ENCODE measurements at places on chromosomes 3 and 15.

DNA sequence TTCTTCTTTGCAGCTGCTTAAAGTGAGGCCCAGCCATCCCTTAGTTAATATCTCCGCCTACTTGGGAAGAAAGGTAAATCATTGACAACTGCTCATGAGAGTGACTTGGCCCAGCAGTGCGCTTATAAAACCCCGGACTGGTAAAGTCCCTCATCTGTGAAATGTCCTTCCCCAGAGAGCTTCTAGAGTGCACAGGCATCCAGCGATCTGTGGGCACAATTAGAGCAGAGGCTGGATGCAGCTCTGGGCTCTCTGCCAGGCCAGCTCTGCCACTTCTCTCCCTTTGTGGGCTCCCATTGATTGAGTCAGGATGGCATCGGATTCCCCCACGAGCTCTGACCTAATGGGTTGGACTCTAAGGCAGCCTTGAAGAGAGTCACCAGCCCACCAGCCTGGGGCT, 219.0 kb upstream of the LINGO1 start:
- H3K4me1 ChIP-seq: no peaks in the 10 kb centered on the region
- DNase-seq: no peak
- H3K36me3 ChIP-seq: peaks cover 5% of the 10 kb centered on the region
- H3K4me3 ChIP-seq: no peak overlapping the region
- peaks cover 22% of the 10 kb centered on the region for H3K27me3 ChIP-seq

GRCh38 chr3:52007291-52007690, 11.6 kb upstream of the RPL29 start:
- H3K4me3 ChIP-seq: no peak overlapping the region
- DNase-seq: no peak
- H3K36me3 ChIP-seq: no peaks in the 10 kb centered on the region
- H3K27ac ChIP-seq: no peak overlapping the region
- peaks cover 5% of the 10 kb centered on the region for H3K27me3 ChIP-seq

DNA sequence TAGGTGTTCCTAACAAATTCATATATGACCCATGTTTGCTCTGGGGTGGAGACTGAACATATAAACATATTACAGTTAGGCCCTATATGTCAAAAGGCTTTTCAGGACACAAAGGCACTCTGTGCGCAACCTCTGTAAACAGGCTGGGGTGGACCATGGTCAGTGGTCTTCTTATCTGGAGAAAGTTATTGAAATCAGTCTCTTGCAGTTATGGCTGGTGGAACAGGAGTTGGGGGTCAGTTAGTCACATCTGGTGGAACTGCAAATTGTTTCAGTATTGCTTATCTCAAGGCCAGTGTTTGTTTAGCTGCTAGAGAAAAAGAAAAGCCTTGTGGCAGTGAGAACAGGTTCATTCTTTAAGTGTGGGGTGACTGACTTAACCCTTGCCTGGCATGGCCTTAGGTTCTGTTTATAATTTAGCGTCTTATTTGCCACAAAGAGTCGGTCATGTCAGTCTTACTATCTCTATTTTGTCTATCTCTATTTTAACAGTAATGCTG, 5.9 kb upstream of the GP9 start:
- H3K4me1 ChIP-seq: peaks cover 10% of the 10 kb centered on the region
- H3K27me3 ChIP-seq: peaks cover 14% of the 10 kb centered on the region
- H3K36me3 ChIP-seq: peaks cover 2% of the 10 kb centered on the region
- no peak overlapping the region for H3K27ac ChIP-seq
- no peak for DNase-seq

GRCh38 chr3:112635674-112636073, 5.3 kb downstream of the CCDC80 start:
- H3K4me3 ChIP-seq: no peak overlapping the region
- peaks cover 3% of the 10 kb centered on the region for H3K4me1 ChIP-seq
- H3K36me3 ChIP-seq: no peaks in the 10 kb centered on the region
- no peak for DNase-seq

- H3K27ac ChIP-seq: no peak overlapping the region
- peaks cover 10% of the 10 kb centered on the region for H3K4me1 ChIP-seq
- peaks cover 14% of the 10 kb centered on the region for H3K36me3 ChIP-seq
These were observed 78.3 kb downstream of the LRRK1 start for GRCh38 chr15:100997442-100997841.

- no peak for DNase-seq
- peaks cover 3% of the 10 kb centered on the region for H3K4me1 ChIP-seq
- no peak overlapping the region for H3K4me3 ChIP-seq
- H3K27ac ChIP-seq: no peak overlapping the region
These were observed 13.8 kb downstream of the HDAC11 start for GRCh38 chr3:13493867-13494441.

GRCh38 chr3:183098536-183099025, 715 bp downstream of the MCCC1 start:
- no peak for DNase-seq
- H3K36me3 ChIP-seq: no peaks in the 10 kb centered on the region
- no peaks in the 10 kb centered on the region for H3K27me3 ChIP-seq
- peak overlapping the region; percentile 94 for H3K27ac ChIP-seq

- H3K36me3 ChIP-seq: no peaks in the 10 kb centered on the region
- no peak overlapping the region for H3K4me3 ChIP-seq
- no peak overlapping the region for H3K27ac ChIP-seq
- peaks cover 14% of the 10 kb centered on the region for H3K27me3 ChIP-seq
- DNase-seq: no peak
These were observed 13.0 kb upstream of the TMEM115 start for GRCh38 chr3:50372349-50372748.

DNA sequence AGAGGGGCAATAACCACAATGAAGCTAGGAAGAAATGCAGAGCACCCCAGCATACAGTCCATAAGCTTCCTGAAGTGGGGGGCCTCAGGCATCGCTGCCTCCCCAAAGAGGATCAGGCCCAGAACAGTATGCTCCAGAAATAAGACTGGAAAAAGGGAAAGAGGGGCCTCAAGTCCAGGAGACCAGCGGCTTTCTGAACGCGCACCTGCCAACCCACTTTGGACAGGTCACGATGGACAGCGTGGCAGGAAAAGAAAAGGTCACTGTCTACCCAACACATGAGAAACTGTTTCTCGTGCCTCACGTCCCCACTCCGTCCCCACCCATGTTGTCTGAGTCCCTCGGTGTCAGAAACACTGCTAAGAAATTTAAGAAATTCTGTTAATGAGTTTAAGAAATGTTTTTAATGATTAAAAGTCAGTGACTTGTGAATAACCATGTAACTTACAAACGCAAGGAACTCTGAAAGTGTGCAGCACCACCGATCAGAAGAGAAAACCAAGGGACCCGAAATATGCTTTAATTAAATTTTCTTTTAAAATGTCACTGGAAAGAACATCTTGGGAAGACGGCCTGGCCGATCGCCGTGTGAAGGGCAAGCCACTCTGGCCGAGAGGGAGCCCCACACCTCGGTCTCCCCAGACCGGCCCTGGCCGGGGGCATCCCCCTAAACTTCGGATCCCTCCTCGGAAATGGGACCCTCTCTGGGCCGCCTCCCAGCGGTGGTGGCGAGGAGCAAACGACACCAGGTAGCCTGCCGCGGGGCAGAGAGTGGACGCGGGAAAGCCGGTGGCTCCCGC, 1.7 kb upstream of the PPARG start:
- peak overlapping the region; percentile 37 for H3K4me3 ChIP-seq
- DNase-seq: no peak
- H3K27ac ChIP-seq: no peak overlapping the region
- H3K36me3 ChIP-seq: no peaks in the 10 kb centered on the region
- H3K27me3 ChIP-seq: peaks cover 10% of the 10 kb centered on the region

GRCh38 chr15:65663521-65663920, 41.8 kb downstream of the SLC24A1 start:
- H3K4me1 ChIP-seq: peaks cover 7% of the 10 kb centered on the region
- H3K4me3 ChIP-seq: peak overlapping the region; percentile 11
- no peaks in the 10 kb centered on the region for H3K27me3 ChIP-seq
- peak overlapping the region; percentile 89 for H3K27ac ChIP-seq

GRCh38 chr3:2770451-2770850, 339.7 kb downstream of the IL5RA start:
- DNase-seq: no peak
- H3K36me3 ChIP-seq: no peaks in the 10 kb centered on the region
- H3K27me3 ChIP-seq: peaks cover 5% of the 10 kb centered on the region
- H3K27ac ChIP-seq: no peak overlapping the region

GRCh38 chr3:56801662-56802377, at the start of gene ARHGEF3:
Gene ARHGEF3 (minus strand): TSS chr3:56801949. CDS start chr3:56801798, 151 bp downstream.
- H3K36me3 ChIP-seq: no peaks in the 10 kb centered on the region
- peak within 1 kb of the TSS; percentile 53 for H3K27ac ChIP-seq
- no peaks in the 10 kb centered on the region for H3K27me3 ChIP-seq
- peak within 1 kb of the TSS; percentile 93 for H3K4me3 ChIP-seq

DNA sequence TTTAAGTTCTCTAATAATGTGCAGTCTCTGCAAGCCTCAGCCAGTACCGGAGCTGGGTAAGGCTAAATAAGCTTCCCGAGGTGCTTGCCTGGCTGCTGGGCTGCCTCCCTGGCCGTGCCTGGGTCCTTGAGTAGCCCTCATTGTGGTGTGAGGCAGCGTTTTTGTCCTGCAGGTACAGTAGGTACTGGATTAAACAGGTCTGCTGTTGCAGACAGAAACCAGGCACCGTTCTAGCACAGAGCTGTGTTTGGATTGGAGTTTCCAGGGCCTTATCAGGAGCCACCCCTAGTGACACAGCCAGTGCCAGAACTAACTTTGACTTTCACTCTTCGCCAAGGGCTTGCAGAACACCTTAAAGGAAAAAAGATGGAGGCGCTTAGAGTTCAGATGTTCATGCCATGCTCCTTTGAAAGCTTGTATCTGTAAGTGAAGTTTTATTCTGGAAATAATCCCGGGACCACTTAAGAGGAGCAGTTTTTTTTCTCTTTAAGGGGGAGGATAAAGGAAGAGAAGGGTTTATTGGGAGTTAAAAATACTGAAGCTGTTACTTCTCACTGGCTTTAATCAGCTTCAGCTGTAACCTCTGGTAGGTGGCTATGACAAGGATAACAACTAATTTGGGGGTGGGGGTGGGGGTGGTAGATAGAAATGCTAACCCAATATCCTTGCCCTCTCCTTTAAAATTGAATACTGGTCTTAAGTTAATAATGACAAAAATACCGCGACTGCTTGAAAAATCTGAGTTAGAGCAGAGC, 126.8 kb downstream of the MITF start:
- peaks cover 2% of the 10 kb centered on the region for H3K27me3 ChIP-seq
- H3K4me3 ChIP-seq: no peak overlapping the region
- DNase-seq: no peak
- H3K4me1 ChIP-seq: no peaks in the 10 kb centered on the region

- H3K4me1 ChIP-seq: no peaks in the 10 kb centered on the region
- peaks cover 6% of the 10 kb centered on the region for H3K27me3 ChIP-seq
- H3K27ac ChIP-seq: no peak overlapping the region
- H3K36me3 ChIP-seq: no peaks in the 10 kb centered on the region
- no peak overlapping the region for H3K4me3 ChIP-seq
These were observed 47.2 kb downstream of the MEIS2 start for GRCh38 chr15:37053166-37053565.

- peak overlapping the region; percentile 76 for H3K27ac ChIP-seq
- DNase-seq: no peak
- H3K4me3 ChIP-seq: no peak overlapping the region
- peaks cover 22% of the 10 kb centered on the region for H3K36me3 ChIP-seq
- peaks cover 30% of the 10 kb centered on the region for H3K4me1 ChIP-seq
- no peaks in the 10 kb centered on the region for H3K27me3 ChIP-seq
These were observed 30.3 kb downstream of the RPN1 start for GRCh38 chr3:128620268-128620691.

DNA sequence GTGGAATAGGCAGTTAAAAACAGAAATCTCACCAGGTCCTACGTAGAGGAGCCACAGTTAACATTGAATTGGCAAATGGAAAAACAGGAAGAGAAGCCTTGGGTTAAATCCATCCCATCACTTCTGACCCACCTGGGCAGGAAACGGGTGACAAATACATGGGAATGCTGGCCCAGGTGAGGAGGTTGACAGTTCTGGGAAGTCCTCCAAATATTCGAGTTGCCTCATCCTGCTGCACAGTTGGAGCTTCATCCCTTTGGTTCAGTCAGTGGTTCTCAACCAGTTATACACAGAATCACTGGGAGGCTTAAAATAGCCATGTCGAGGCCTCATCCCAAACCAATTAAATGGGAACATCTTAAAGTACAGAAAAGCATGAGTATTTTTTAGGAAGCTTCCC, 5.3 kb downstream of the MYZAP start:
- no peak for DNase-seq
- peaks cover 3% of the 10 kb centered on the region for H3K27me3 ChIP-seq
- H3K4me1 ChIP-seq: no peaks in the 10 kb centered on the region

- no peak overlapping the region for H3K27ac ChIP-seq
- peaks cover 8% of the 10 kb centered on the region for H3K27me3 ChIP-seq
- H3K4me3 ChIP-seq: no peak overlapping the region
- no peak for DNase-seq
- H3K4me1 ChIP-seq: no peaks in the 10 kb centered on the region
These were observed 65.2 kb downstream of the EIF4E3 start for GRCh38 chr3:71659864-71660591.

GRCh38 chr3:1117843-1118473, 25.1 kb downstream of the CNTN6 start:
- H3K36me3 ChIP-seq: no peaks in the 10 kb centered on the region
- no peak overlapping the region for H3K27ac ChIP-seq
- H3K27me3 ChIP-seq: no peaks in the 10 kb centered on the region
- no peak overlapping the region for H3K4me3 ChIP-seq

DNA sequence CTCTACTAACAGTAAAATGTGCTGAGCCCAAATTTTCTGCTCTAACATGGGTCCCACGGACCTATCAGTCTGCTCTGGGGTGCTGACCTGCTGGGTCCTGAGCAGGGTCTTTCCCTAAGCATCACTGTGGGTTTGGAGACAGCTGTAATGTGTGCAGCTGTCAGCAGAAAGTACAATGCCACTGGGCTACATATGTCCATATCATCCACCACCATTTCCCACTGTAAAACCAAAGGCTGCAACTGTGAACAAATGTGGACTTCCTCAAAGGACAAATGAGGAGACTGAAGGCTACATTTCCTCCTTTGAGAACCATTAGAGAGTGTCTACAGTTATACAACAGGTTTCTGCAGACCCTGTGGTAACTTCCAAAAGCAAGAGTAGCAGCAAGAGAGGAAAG, 33.8 kb upstream of the IP6K2 start:
- DNase-seq: no peak
- no peak overlapping the region for H3K27ac ChIP-seq
- H3K4me3 ChIP-seq: no peak overlapping the region
- peaks cover 24% of the 10 kb centered on the region for H3K36me3 ChIP-seq
- no peaks in the 10 kb centered on the region for H3K27me3 ChIP-seq
- H3K4me1 ChIP-seq: no peaks in the 10 kb centered on the region

- H3K27me3 ChIP-seq: peaks cover 6% of the 10 kb centered on the region
- H3K27ac ChIP-seq: no peak overlapping the region
- H3K4me1 ChIP-seq: peaks cover 4% of the 10 kb centered on the region
- no peak overlapping the region for H3K4me3 ChIP-seq
- no peak for DNase-seq
- H3K36me3 ChIP-seq: peaks cover 2% of the 10 kb centered on the region
These were observed 60.9 kb upstream of the DIPK2A start for GRCh38 chr3:143910756-143911155.
